D341Med (cell line): ENCODE measurements at places on chromosomes 16 and 17.
A peak's percentile ranks its signal among the peaks of the same experiment; 100 is the strongest.

DNA sequence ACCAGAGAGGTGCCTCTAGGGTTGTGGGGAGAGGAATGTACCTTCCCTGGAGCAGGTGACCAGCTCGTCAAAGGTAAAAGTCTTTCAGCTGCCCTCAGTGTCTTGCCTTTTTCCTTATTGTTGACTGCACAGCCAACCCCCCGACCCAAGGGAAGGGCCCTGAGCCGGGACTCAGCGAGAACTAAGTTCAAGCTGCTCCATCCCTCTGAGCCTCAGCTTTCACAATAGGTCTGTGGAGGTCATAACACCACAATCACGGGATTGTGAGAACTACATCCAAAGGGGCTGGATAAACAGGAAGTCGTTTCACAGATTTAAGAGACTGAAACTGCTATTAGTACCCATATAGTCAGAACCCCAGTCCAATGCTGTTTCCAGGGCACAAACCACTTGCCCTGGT, 2.6 kb upstream of the KRT36 start:
- DNase-seq = no peak

DNA sequence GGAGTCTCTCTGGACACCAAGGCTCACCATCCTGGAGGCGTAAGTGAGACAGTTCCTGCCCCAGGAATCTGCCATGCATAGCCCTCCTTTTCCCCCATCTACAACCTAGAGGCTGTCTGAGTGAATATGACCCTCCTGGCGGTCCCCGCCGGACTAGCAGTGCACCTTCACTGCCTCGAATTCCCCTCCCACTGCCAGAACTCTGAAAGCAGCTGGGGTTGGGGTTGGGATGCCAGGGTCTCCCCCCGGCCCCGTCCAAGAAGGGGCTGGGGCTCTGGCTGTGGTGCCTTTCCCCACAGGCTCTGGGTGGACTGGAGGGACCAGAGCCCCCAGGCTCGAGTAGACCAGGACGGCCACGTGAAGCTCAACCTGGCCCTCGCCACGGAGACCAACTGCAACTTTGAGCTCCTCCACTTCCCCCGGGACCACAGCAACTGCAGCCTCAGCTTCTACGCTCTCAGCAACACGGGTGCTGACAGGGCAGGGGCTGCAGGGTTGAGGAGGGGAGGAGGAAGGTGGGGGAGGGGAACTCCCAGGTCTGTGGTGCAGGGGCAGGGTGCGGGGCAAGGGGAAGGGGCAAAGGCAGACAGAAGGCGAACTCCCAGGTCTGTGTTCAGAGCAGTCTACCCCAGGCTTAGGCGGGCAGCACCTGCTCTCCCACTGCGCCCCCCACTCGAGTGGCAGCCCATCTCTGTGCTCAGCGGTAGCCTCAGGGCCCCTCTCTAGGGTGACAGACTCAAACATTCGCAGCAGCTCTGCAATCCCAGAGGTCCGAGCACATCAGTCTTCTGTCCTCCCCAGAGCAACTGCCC, 1.2 kb downstream of the ZACN start:
- peak; percentile 70 for DNase-seq

DNA sequence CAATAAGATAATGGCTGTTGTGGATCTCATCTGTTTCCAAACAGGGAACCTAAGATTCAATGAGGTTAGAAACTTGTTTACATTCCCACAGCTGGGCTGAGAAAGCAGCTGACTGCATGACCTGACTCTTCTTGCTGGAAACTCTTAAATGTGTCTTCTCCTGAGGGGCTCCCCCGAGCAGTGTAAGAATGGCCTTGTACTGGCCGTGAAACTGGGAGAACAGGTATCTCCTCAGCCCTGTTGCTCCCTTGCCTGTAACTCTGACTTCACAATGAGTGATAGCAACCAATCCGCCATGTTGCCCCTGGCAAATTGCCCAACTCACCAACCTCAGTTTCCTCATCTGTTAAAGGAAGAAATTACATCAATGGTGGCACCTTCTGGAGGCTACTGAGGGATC, 59.1 kb upstream of the CCL2 start:
- no peak for DNase-seq

GRCh38 chr16:65757064-65757463, 609.4 kb upstream of the CDH5 start:
- DNase-seq = no peak

- DNase-seq = no peak
Measured at GRCh38 chr16:10782628-10783027, 36.0 kb downstream of the TVP23A start.
